ENCODE measurements at places on chromosomes 5 and 9. TPM values are rescaled to one million over a fixed set of nuclear protein-coding genes. Genes with fewer than 3 reads are reported as not detected.

- DNase-seq, result peak; percentile 31
Observed at GRCh38 chr9:90099262-90099963, 494.6 kb downstream of the GADD45G start.

The FOXD1 gene
- not detected for total RNA-seq

The ZNF462 gene
- 4.7 TPM for total RNA-seq

The DDX41 gene
- 86.1 TPM for total RNA-seq

The RNF183 gene
- not detected for total RNA-seq

The PCA3 gene
- total RNA-seq, result not detected

The CENPK gene
- total RNA-seq, result 1.3 TPM

DNA sequence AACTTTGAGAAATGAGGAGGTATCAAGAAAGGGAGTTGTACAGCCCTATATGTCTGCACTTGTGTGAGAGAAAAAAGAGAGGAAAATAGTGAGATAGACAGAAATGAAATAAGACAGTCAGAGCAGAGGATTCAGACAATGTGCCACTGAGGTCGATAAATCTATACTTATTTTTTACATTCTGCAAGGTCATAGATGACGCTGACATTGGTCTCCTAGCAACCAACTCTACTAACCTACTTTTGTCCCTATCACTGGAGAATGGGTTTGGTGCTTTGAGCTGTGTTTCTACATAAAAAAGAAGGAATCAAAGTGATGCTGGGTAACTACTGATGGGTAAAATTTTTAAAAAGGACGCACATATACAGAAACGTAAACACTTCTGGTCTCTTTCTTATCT is 573.3 kb upstream of the RORB start:
- no peak for DNase-seq

DNA sequence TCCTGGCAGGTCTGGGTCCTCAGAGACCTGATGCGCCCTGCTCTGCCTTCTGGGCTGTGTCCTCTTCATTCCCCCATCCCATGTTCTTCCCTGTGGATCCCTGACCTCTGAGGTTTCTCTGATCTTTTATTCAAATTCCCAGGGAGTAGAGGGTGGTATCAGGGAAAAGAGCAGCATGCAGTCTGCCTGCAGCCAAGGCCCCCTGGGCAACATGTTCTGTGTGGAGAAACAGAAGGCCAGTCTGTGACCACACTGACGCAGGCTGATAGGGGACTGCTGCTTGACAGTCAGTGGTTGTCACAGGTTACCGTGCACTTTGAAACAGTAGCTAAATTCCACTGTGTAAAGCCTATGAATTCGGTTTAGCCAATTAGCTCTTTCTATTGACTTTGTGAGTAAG is 156.6 kb upstream of the IRX2 start:
- DNase-seq, result no peak
